NCI-H2029 (cell line): ENCODE measurements at places on chromosomes 6 and 20.

DNA sequence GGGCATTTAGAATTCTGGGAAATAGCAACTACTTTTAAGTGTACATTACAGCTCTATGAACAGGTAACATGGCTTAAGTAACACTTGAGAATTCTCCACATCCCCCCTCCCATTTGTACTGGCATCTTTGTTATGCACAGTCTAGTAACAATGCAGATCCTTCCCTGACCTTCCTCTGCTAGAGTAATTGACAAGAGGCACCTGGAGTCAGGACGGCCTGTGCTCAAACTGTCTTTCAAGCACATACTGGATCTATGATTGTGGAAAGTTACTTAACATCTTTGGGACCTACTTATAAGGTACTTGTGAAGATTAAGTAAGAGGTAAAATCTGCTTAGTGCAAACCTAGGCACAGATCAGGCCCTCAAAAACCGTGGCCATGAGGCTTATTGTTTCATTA is 21.9 kb upstream of the GSTA3 start:
- DNase-seq: no peak

DNA sequence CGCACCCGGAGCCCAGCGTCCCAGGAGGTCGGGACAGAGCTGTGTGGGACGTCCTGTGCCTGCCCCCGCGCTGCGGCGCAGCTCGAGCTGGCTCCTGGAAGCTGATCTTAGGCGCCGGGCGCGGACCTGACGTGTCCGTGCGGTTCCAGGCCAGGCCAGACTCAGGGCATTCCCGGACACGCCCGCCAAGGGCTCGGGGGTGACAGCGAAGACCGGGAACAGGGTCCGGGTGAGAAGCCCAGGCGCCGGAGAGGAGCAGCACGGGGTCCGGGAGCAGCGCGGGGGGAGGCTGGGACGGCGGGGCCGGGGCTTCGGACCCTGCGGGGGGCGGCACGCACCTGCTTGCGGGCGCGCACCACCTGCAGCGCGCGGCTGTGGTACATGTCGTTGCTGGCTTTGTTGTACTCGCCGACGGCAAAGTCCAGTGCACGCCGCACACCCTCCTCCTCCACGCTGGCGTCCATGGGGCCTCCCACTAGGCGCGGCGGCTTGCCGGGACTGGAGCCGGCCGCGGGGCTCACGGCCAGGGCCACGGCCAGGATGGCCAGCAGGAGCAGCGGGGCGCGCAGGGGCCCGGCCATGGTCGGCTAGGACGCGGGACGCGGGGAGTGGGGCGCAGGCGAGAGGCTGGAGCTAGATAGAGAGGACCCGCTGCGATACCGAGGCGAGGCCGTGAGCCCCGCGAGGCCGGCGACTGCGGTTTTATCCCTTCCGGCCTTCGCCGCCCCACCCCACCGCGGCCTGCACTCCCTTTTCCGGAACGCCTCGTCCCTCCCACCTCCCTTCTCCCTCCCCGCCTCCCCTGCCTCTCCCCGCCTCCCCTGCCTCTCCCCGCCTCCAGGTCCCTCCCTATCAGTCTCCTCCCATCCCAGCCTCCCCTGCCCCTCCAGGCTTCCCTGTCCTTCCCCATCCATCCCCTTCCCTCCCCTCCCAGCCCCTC is at the start of gene CST3:
TSS of gene CST3 (minus strand) at position 674 of the 940 bp plus-strand sequence. CDS start at position 581, 93 bp downstream.
- DNase-seq: peak; percentile 83

DNA sequence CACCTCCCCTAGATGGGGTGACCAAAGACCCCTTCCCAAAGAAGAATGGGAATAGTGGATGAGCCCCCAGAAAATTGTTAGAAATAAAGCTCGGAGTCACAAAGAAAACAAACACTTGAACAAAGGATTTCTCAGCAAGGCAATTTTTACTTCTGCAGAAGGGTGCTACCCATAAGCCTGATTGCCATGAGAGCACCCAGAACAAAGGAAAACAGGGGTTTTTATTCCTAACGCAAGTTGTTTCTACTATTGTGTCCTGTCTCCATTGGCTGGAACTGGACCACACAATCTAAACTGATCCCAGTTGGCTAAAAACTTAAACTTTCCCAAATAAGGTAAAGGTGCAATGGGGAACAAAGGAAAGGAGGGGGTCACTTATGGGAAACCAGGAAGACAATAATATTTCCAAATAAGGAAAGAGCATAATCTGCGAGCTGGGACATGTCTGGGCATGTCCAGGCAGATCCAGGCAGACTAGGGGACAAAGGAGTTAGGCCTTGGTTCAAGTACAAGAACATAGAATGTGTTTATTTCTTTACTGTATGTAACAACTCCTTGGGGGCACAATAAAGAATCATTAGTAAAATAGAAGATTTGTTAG is 20.0 kb downstream of the HLA-B start:
- DNase-seq: no peak

DNA sequence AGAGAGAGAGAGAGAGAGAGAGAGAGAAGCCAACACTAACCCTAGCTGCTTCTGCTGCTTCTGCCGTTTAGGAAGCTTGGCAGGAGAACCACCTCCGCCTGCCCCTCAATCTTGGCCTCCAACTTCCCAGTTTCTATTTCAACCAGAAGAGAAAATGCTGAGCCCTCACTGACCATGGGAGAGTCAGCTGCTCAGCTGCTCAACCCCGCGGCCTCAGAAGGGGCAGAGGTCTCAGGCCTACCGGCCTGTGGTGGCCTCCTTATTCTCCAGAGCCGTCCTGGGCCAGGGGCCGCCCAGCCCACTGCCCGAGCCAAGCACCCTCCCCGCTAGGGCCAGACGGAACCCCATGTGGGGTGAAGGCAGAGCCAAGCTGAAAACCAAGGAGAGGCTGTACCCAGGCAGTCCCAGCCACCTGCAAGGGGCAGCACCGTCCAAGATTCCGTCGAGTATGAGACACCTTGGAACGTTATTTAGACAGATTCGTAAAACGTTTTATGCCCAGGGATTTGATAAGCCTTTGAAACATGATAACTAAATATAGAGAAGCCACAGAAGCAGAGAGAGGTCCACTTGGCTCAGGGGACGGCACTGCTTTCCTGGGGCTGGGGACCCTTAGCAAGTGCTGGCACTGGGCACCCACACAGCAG is 116.6 kb downstream of the DLL1 start:
- no peak for DNase-seq

- DNase-seq: no peak
These were observed 263.9 kb downstream of the FARS2 start for GRCh38 chr6:5525209-5525608.

GRCh38 chr6:3882866-3883265 is 33.7 kb downstream of the FAM50B start:
- DNase-seq: no peak

- no peak for DNase-seq
These were observed 25.7 kb downstream of the NTSR1 start for GRCh38 chr20:62734326-62734725.

DNA sequence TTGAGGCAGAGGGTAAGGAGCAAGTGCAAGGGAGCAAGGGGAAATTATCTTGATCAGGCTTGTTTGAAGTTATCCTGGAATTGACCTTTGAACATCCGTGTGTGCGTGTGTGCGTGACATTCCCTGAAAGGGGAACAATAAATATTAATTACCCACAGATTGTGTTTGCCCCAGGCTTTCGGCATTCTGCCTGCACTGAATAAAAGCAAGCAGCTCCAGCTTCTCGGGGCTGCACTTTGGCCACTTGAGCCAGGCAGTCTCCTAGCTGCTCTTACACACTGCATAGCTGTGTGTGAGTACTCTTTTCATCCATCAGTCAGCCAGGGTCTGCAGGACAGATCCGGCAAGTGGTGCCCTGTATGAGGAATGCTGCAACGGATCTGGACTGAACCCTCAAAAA is 107.7 kb upstream of the BTN3A2 start:
- DNase-seq: no peak

GRCh38 chr6:97449444-97449966 is 166.5 kb upstream of the MMS22L start:
- no peak for DNase-seq

DNA sequence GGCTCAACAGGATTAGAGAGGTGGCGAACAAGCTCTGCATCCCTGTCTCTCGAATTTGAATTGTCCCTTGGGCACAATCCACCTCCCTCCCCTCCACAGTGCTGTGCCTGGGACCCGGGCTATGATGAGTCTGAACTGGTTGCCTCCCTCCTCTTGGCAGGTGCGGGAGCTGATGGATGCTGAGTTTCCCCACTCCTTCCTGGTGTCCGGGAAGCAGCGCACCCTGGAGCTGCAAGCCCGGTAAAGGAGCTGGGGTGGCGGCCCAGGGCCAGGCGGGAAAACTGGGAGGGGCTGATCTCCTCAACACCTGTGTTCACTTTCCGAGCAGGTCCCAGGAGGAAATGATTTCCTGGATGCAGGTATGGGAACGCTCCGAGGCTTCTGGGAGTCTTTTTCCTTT is 14.9 kb downstream of the FGD2 start:
- DNase-seq: peak; percentile 40

DNA sequence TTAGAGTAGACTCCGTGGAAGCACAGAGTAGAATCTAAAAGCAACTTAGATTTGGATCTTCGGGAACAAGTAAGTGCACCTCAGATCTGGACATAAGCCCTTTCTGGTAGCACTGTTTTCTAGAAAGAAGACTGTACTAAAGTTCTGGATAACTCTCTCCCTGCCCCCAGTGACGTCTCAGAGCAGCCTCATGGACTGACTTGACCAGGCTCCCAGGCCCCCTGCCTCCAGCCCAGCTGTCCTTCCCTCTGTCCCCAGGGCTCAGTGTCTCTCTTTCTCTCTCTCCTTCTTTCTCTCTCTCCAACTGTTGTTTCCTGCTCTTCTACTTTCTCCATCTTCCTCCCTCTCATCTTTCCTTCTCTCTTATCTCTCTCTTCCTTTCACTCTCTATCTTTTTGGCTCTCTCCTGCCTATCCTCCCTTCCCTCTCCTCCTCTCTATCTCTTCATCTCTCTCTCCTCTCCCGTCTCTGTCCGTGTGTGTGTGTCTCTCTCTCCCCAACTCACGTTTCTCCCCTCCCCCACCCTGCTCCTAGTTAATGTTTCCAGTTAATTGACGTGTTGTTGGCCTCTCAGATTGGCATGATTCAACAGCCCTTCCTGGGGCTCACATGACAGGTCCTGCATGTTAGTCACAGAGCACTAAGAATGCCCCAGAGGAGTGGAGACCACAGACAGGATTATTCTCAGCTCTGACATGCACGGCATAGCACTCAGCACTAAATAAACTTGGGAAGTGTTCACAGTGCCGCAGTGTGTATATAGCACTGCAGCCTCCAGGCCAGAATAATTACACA is 180.4 kb upstream of the FOXQ1 start:
- DNase-seq: no peak

DNA sequence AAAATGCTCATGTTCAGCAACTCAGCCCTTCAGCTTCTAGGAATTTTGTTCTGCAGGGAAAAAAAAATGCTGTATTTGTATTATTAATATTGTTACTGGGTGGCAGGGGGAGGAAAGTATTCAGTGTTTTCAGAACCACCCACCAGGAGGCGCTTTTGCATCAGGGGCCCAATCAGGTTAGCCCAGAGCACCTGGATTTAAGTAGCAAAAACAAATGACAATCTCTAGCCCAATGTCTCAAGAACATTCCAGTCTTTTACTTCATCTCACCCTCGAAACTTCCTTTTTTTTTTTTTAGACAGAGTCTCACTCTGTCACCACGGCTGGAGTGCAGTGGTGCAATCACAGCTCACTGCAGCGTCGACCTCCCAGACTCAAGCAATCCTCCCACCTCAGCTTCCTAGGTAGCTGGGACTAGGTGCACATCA is 635 bp upstream of the C20orf203 start:
- peak; percentile 49 for DNase-seq
